ENCODE measurements at places on chromosomes 4 and X.

DNA sequence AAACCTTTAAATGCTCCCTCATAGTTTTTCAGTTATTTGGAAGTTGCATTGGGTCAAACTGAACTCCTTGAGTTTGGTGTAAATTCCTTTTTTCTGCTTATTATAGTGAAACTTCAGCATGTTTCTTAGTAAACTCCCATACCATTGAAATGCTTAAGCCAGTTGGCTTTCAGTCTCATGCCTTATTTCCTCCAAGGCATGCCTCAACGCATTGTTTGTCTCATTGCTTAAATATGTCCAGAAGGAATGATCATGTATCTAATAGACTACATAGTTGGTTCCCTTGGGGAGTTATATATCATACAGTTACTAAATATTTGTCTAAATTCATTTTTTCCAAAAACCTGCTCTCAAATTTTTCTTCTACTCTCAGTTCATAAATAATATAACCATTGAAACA is 114.0 kb downstream of the STOX2 start:
- DNase-seq, result no peak

GRCh38 chr4:175422331-175422730 is 389.7 kb downstream of the GPM6A start:
- DNase-seq, result no peak

GRCh38 chrX:26352891-26353430 is 137.0 kb downstream of the MAGEB5 start:
- DNase-seq, result no peak

GRCh38 chr4:2399631-2400190 is 18.7 kb downstream of the ZFYVE28 start:
- no peak for DNase-seq

DNA sequence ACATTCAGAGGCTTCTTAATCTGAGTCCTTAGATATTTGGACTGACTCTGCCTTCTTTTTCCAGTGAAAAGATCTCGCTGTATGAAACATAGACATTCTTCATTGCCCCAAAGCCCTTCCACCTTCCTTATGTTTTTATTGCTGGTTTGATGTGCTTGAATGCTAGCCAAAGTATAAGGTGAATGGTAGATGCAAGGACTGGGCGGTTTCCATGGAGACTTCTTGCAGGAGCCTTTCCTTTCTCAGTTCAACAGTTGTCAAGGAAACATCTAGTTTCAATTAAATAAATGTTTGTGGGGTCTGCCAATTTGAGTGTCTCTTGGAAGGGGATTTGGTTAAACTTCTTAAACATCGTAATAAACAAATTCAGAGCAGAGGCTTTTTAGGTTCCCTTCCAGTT is 46.0 kb downstream of the REPS2 start:
- no peak for DNase-seq

DNA sequence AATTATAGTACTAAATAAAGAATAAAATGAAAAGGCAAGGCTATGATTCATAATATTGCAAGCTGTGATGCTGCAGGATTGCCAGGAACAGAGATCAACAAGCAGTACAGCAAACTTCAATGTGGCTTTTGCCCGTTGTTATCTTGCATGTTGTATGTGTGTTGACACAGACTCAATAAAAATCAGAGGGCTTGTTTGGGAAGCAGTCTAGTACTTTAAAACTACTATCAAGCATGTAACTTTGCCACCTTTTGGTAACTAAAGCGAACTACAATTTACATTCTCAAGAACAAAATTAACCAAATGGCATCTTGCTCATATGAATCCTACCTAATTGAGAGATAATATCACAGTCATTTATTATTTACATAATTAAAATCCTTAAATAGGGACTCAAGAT is 79.8 kb upstream of the GPM6A start:
- no peak for DNase-seq

GRCh38 chr4:154465085-154465484 is 26.5 kb downstream of the DCHS2 start:
- no peak for DNase-seq

DNA sequence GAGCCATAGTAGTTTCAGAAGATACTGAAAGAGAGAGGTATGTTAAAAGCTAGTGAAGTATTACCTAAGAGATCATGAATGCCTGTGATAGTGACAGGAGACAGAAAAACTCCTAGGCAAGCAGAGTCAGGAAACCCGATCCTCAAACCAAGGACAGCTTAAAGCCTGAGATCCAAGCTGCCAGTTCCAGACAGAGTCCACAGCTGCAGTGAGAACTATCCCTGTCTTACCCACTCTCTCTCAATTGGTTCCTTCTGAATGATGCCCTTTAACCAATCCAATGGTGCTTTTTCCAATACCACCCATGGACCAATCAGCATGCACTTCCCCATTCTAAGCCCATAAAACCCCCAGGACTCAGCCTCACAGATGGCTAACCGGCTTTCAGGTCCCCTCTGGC is 90.4 kb upstream of the PCDH10 start:
- no peak for DNase-seq

DNA sequence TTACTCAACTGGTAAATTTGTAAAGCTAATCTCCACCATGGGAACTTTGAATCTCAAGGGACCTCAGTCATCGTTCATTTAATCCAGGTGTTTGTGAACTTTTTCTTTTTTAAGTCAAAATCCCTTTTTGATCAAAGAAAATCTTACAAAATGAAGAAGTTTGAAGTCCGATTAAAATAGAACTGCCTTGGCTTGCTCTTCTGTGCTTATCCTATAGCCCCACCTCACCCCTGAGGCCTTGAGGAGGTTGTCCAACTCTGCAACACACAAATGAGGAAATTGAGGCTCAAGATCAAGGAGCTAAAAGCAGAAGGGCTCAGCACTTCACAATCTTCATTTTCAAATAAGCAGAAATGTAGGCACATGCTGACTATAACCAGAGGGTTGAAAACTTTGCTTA is 240.3 kb upstream of the SFRP2 start:
- no peak for DNase-seq

GRCh38 chr4:125091-125771 is 930 bp downstream of the ZNF718 start:
- no peak for DNase-seq

- DNase-seq, result no peak
These were observed 108.6 kb downstream of the CENPC start for GRCh38 chr4:67436742-67437141.

DNA sequence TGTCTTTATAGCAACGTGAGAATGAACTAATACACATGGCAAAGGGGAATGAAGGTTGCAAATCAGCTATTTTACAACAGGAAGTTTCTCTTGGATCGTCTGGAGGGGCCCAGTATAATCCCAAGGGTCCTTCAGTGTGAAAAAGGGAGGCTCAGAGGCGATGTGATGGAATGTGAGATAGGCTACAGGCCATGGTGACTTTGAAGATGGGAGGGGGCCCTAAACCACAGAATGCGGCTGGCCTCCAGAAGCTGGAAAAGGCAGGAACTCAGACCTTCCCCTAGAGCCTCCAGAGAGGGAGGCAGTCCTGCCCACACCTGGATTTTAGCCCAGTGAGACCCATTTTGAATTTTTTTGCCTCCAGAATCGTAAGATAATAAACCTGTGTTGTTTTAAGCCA is 69.4 kb upstream of the PGM2 start:
- DNase-seq, result no peak

GRCh38 chr4:107853444-107854355 is 29.0 kb downstream of the SGMS2 start:
- no peak for DNase-seq

DNA sequence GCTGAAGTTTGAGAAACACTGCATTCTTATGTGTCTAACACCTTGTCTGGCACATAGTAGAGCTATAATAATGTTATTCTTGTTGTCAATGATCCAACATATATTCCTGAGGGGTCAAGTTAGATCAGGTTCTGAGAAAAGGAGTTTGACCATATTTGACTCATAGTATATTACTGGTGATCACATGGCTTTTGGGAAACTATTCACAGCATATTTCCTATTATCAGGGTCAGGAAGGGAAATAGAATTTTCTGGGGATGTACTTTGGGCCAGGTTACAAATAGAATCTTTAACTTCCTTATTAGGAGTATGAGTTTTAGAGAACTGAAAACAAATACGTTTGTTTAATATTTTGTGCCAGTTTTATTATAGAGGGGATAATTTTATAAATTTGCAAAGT is 11.6 kb downstream of the IL15 start:
- no peak for DNase-seq

GRCh38 chrX:37348231-37348970 is 763 bp upstream of the PRRG1 start:
- no peak for DNase-seq

- DNase-seq, result no peak
These were observed 280.7 kb downstream of the RAPGEF2 start for GRCh38 chr4:159383562-159383931.

- DNase-seq, result no peak
These were observed 70.8 kb downstream of the HHIP start for GRCh38 chr4:144716778-144717177.

DNA sequence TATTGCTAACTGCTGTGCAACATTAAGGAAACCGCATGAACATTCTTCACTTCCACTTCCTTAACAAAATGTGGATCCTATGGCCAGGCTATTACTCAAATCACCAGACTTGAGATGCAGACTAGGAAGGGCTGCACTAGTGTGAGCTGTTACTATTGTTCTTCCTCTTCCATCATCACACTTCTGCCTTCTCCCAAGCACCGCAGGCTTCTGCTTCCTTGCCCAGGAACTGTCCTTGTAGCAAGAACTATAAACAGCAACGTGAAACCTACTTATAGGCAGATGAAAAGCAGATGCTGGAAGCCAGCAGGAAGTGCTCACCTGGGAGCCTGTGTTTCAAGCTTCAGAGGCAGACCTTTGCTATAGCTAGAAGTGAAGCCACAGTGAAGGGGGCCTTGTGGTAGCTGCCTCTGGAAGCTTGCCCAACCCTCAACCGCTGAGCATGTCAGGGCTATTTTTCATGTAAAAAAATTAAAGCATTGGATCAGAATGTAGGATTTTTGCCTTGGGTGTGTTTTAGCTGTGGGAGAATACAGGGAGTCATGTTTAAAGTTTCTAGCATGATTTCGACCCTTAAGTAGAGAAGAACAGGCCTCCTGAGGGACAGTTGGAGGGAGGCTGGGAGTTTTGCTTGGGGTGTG is 43.9 kb downstream of the CLNK start:
- DNase-seq, result no peak

GRCh38 chr4:181792641-181793040 is 450.6 kb upstream of the TENM3 start:
- DNase-seq, result no peak

- no peak for DNase-seq
These were observed 2.9 kb downstream of the CHST7 start for GRCh38 chrX:46576458-46576857.

GRCh38 chrX:66167431-66167830 is 3.4 kb downstream of the HEPH start:
- no peak for DNase-seq

GRCh38 chr4:108681321-108681809 is 31.0 kb downstream of the OSTC start:
- no peak for DNase-seq

DNA sequence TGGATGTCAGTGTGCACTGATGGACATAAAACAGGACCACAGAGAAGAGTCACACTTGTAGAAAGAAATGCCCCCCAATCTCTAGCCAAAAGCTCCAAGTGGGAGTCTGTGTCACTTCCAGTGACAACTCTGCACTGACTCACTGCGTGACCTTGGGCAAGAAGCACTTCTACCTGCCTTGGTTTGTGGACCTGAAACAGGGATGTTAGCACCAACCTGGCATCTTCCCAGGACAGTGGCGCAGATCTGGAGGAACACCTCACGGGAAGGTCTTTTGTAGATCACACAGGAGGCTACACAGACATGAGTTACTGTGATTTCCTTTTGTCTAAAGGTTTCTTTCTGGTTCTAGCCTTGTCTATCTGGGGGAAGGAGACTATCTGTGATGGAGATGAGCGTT is 80.5 kb upstream of the DHRSX start:
- DNase-seq, result no peak

DNA sequence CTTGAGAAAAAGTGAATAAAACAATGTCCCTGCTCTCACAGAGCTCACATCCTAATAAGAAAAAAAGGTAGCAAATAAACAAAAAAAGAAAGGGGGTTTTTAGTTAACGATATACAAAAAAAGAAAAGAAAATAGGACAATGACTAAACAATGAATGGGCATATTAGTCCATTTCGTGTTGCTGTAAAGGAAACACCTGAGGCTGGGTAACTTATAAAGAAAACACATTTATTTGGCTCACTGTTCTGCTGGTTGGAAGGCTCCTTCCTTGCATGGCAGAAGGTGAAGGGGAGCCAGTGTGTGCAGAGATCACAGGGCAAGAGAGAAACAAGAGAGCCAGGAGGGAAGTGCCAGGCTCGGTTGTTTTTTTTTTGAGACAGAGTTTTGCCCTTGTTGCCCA is 4.7 kb upstream of the KLF3 start:
- DNase-seq, result no peak

GRCh38 chr4:188695261-188695660 is 556.0 kb downstream of the TRIML1 start:
- no peak for DNase-seq

All from SHP77 (cell line).